Left renal cortex interstitium (tissue), 4 donors: ENCODE measurements at places on chromosomes 11 and 22. TPM values are rescaled to one million over a fixed set of nuclear protein-coding genes. Genes with fewer than 3 reads are reported as not detected.

Gene RGL4
- polyA plus RNA-seq, result 2.5 TPM

Gene C1QTNF5
- polyA plus RNA-seq, result 26.7 TPM

Gene TREH
- polyA plus RNA-seq, result 2.3 TPM

Gene IL17REL
- polyA plus RNA-seq, result not detected

Gene MYO7A
- polyA plus RNA-seq, result 3.6 TPM

Gene ADAMTS15
- polyA plus RNA-seq, result 60.3 TPM

Gene CARD18
- not detected for polyA plus RNA-seq

Gene OR9G1
- polyA plus RNA-seq, result not detected

Gene POU2AF3
- 7.0 TPM for polyA plus RNA-seq

Gene CHRM4
- polyA plus RNA-seq, result 0.13 TPM

Gene CDC42EP1
- 41.1 TPM for polyA plus RNA-seq

Gene CCDC15
- polyA plus RNA-seq, result 4.2 TPM

Gene RBMXL2
- 0.22 TPM for polyA plus RNA-seq

Gene MRGPRX3
- not detected for polyA plus RNA-seq

DNA sequence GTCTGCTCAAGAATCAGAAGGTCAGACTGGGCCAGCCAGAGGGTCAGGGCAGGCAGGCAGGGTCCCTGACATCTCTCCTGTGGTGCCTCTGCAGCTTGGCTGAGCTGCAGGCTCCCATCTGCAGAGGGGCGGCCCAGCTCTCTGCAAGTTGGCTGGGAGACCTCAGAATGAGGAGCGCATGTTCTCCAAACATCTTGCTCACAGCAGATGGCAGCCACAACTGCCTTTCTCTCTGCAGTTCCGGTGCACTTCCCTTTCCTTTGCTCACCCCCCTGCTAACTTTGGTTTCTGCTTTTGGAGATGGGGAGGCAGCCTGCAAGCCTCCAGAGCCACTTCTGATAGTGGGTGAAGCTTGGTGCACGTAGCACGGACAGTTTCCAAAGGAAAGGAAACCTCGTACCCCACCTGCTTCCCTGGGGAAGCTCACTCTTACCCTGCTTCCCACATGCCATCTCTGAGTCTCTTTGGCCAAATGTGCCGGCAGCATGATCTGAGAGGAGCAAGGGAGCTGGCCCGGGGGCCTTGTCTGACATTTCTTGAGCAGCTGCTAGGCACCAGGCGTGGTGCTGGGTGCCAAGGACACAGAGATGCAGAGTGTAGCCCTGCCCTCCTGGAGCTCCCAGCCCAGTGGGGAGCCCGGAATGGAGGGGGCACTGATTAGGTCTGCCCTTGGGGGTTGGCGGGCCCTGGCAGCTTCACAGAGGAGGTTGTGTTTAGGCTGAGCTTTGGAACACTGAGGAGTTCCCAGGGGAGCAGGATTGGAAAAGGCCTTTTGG is 18.2 kb downstream of the DAGLA start:
- DNase-seq, result no peak

GRCh38 chr11:78834886-78835285 is 260.2 kb upstream of the NARS2 start:
- no peak for DNase-seq

DNA sequence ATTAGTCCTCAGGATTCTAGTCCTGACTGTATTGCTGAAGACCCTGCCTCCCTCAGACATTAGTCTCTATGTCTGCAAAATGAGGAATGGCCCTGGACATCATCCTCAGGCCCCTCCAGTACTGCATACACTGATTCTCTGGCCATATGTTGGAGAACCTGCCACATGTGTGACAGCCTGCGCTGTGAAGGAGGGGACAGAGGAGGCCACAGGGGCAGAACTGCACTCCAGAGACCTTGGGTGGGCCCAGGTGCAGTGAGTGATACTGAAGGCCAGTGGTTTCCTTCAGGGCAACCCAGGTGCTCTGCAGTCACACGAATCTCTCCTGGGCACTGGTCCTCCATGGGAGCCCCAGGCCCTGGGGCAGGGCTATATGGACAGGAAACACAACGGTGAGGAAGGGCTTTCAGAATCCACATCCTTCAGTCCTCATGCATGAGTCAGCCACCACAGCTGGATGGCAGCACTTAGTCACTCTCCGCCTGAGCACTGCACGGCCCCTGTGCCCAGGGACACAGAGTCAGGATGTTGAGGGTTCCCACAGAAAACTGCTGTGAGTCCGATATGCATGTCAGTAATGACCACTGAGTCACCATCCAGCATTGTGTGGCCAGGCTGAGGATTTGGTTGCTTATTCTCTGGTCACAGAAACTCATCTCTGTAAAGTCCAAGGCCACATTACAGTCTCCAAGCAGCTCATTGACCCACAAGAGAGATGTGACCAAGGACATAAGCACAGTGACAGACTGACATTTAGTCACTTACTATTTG is 39.7 kb downstream of the ME3 start:
- DNase-seq, result no peak

DNA sequence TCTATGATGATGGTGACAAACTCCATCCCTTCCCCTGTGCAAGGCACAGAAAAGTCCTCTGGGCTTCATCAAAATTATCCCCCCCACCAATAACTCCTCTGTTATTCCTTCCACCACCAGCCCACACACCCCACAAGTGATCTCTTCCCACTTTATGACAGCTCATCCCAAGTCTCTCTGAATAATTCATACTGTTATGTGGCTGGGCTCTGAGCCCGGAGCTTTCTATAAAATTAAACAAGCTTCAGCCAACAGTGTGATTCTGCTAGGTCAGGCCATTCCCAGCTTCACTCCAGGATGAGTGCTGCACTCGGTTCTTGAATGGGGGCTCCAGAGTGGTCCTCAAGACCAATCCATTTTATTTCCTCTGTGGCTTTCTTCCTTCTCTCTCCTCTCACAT is 83.0 kb downstream of the INSC start:
- DNase-seq, result no peak

DNA sequence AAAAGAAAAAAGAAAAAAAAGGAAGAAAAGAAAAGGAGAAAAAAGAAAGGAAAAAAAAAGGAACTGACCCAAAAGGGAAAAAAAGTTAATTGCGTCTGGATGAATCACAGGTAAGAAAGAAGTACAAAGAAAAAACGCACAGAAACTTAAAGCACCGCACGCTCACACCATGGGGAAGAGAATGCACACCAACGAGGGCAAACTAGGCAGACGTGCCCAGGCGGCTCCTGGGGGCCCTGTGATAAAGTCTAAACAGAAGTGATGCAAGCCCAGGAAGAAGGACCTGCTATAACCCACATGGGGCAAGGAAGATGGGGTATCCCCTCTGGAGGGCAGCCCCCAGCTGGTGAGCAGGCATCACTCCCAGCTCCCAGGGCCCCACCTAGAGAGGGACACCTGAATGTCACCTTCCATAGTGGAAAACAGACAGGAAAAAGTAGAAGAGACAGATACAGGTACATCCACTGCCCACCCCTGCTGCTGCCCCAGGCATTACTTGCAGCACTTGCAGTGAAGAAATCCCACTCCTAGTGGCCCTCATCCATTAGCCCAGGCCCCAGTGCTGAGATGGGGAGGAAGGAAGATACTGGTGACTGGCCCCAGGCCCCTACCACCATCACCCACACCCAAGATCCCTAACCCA is 28.9 kb downstream of the NAP1L4 start:
- DNase-seq, result no peak

DNA sequence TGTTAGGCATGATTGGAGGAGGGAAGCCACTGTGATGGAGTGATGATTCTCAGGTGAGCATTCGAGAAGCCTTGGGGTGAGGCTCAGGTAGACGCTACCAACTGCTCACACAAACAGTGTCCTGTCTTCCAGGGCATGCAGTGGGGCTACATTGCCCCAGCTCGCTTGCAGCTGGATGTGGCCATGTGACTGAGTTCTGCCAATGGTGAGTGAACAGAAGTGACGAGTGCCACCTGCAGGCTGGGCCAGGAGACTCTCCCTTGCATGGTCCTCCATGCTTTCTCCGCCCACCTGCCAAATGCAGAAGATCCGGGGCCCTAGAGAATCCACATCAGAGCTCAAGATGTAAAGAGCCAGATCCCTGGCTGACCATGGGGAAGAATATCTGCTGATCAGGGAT is 195.9 kb downstream of the BCR start:
- no peak for DNase-seq

DNA sequence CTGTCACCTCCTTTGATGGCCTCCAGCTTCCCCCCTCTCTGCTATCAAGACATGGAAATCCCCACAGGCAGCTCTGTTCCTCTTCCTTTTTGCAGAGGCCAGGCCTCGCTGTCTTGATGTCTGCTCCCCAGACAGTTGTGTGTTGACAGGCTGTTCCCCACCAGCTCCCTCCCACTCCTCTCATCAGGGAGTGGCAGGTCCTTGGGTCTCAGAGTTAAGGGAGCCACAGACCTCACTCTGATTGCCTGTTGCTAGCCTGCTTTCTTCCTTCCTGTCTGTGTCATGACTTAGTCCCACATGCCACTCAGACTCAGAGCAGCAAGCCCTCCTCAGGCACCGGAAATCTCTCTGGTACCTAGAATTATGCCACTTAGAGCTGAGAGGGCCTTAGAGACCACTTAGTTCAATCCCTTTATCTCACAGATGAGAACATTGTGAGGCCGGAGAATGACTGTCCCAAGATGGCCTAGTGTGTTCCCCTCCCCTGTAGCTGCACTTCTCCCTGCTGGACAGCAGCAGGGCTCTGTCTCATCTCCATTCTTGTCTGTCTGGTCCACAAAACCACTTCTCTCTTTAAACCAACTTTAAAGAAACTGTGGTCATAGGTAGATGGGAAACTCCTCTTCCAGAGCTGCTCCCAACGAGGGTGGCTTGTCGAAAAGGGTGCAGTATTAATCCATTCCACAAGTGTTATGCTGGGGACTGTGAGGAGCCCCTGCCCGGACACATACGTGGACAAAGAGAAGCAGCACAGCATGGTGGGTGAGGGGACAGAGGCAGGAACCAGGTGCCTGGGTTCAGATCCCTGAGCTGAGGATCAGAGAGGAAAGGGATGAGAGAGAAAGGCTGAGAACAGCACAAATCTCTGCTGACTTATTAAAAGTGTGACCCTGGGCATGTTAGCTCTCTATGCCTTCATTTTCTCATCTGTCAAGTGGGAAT is 4.2 kb downstream of the AMPD3 start:
- DNase-seq, result no peak

DNA sequence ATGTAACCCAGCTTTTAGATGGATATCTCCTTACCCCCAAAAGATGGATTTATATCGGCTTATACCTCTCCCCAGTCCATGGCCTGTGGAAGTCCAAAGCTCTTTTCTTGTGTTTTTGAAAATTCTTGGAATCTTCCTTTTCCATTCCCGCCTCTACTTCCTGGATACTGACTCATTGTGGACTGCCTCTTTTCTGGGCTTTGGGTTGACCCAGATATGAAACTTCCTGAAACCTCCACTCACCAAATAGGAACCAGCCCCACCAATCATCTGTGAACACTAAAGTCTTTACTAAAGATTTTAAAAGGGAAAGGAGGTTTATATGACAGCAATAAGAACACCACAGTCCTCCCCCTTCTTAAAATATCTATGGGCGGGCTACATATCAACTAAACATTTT is 163.4 kb upstream of the SYN3 start:
- DNase-seq, result no peak

DNA sequence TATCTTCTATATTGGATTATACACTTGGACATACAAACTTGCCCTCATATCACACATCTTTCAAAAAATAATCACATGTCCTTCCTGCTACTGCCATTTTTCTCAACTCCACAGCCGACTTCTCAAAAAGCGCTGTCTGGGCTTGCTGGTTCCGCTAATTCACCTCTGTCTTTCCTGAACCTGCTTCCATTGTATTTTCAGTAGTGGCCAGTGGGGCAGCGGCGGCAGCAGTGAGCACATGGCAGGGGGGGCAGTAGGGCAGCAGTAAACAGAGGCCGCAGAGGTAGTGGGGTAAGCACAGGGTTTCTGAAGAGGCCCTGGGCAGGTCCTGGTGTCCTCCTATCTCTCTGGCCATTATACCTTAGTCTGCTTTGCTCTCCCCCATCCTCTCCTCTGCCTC is 126.3 kb downstream of the RRAS2 start:
- DNase-seq, result no peak

DNA sequence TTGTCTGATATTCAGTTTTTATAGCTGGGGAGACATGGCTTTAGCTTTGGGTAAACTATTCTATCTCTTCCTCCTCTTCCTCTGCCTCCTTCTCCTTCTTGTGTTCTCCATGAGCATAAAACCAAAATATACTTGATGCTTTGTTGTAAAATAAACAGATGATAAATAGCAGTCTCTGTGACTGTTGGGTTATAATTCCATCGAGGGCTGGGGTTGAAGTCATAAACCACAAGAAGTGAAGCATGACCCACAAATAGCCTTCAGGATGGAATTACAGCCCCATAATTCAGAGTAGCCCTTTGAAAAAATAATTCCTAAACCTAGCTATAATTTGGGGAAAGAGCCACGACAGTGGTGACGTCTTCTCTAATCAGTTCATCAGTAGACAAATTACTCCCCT is 177.7 kb downstream of the SNX19 start:
- DNase-seq, result peak; percentile 62

DNA sequence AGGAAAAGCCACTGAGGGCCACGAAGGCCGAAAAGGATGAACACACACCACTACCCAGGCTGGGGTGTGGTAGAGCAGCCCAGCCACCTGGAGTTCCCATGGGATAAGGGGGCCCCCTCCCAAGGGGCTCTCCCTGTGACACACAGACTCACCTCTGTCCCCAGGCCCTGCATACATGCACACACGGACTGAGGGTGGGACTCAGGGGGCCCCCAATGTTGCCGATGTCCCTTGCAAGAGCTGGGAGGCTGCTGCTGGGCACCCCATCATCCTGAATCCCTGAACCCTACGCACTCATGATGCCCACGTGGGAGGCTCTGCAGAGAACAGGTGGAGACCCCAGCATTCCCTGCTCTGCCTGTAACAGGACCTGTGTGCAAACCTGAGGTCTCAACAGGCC is 14.5 kb downstream of the SHANK2 start:
- DNase-seq, result no peak

- no peak for DNase-seq
These were observed 169.7 kb downstream of the NXPE2 start for GRCh38 chr11:114848027-114848426.

DNA sequence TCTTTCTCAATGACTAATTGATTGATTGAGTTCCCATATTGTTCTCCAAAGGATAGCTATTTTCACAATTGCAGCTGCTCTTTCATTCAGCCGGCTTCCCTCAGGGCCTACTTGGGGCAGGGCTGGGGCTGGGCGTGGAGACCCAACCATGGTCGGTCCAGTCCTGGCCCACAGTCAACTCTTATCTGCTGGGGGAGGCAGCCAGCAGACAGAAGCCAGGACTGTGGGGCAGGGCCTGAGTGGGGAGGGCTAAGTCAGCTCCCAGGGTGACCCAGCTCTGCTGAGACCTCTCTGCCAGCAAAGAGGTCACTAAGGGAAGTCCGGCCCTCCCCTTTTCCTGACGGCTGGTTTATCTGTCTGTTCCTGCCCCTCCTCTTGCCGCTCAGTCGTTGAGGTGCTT is 735.2 kb downstream of the TBC1D22A start:
- no peak for DNase-seq

GRCh38 chr11:120035756-120036155 is 102.2 kb downstream of the TRIM29 start:
- no peak for DNase-seq

DNA sequence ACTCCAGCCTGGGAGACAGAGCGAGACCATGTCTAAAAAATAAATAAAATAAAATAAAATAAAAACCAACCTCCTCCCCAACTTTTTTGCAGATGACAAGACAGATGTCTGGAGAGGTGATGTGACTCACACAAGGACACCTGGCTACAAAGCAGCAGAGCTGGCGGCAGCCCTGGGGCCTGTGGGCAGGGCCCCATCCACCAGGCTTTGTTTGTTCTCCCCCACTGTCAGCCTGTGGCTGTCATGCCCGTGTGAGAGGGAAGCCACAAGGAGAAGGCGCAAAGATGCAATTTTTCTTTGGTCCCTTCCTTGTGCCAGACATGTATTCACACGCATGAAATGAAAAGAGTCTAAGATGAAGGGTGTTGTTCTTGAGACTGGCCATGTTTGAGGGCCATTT is 16.6 kb downstream of the CD59 start:
- no peak for DNase-seq
